ENCODE measurements at places on chromosomes 7 and 10. TPM values are rescaled to one million over a fixed set of nuclear protein-coding genes. Genes with fewer than 3 reads are reported as not detected.
A peak's percentile ranks its signal among the peaks of the same experiment; 100 is the strongest.

- no peaks in the 10 kb centered on the region for H3K36me3 ChIP-seq
- no peaks in the 10 kb centered on the region for H3K4me1 ChIP-seq
- H3K4me3 ChIP-seq: no peak overlapping the region
- no peaks in the 10 kb centered on the region for H3K27me3 ChIP-seq
These were observed 49.6 kb upstream of the UBE3C start for GRCh38 chr7:157089100-157089610.

DNA sequence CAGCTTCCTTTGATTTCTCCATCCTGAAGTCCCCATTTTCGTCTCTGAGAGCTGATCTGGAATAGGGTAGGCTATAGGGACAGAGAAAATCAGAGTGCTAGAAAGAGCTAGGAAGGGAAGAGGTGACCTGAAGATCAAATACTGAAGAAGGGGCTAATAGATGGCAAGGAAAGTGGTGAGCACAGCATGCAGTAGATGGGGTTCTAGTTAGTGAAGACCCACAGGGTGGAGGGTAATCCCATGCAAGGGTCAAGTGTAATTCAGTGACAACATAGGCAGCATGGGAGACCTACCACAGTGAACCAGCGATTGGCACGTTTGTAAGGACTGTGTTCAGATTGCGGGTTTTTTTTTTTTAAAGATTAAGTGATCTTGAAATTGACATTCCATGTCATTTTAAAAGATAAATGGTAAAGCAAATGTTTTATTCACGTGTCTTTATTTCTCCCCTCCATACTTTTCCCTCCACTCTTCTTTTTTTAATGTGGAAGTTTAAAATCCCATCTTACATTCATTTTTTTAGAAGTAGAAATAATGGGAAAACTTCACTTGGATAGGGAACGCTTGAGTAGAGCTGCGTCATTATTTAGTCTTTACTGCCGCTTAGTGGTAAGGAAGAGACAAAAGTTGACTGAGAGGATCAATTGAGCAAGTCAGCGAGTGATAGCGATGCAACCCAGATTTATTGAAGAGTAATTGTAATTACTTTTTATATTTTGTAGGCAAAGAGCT is 21.0 kb upstream of the ABI1 start:
- no peak overlapping the region for H3K27ac ChIP-seq
- no peaks in the 10 kb centered on the region for H3K4me1 ChIP-seq
- no peak overlapping the region for H3K4me3 ChIP-seq
- H3K27me3 ChIP-seq: no peaks in the 10 kb centered on the region
- DNase-seq: peak; percentile 79
- H3K36me3 ChIP-seq: no peaks in the 10 kb centered on the region

Gene CPXM2
- 18.5 TPM for polyA plus RNA-seq

Gene CDK1
- 3.1 TPM for polyA plus RNA-seq

DNA sequence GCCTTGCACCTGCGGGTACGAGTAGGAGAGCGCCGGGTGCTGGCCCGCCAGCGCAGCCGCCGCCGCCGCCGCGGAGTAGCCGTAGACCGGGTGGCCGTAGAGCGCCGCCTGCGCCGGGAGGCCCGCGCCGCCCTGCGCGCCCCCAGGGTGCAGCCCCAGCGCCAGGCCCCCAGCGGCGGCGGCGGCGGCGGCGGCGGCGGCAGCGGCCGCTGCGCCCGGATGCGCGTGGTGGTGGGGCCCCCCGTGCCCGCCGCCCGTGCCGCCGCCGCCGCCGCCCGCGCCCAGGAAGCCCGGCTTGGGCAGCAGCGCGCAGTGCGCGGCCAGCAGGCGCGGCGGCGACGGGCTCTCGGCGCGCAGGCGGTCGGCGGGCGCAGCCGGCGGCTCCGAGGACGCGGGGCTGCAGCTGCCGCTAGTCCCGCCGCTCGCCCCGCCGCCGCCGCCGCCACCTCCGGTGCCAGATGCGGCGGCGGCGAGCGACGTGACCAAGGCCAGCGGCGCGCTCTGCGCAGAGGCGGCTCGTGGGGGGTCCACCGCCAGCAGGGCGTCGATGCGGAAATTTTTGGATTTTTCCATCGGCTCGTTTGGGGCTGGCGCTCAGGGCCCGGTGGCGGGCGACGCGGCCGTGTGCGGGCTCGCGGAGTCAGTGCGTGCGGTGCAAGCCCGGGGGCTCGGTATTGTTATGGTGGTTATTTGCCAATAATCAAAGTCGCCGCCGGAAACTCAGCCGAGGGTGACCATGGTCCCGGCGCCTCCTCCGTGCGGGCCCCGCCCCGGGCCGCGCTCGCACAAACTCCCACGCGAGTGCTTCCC is 480 bp downstream of the MNX1 start:
- no peak overlapping the region for H3K4me3 ChIP-seq
- H3K27me3 ChIP-seq: peaks cover 59% of the 10 kb centered on the region
- no peaks in the 10 kb centered on the region for H3K36me3 ChIP-seq
- no peak overlapping the region for H3K27ac ChIP-seq
- H3K4me1 ChIP-seq: no peaks in the 10 kb centered on the region

Gene BLNK
- 28.5 TPM for polyA plus RNA-seq

DNA sequence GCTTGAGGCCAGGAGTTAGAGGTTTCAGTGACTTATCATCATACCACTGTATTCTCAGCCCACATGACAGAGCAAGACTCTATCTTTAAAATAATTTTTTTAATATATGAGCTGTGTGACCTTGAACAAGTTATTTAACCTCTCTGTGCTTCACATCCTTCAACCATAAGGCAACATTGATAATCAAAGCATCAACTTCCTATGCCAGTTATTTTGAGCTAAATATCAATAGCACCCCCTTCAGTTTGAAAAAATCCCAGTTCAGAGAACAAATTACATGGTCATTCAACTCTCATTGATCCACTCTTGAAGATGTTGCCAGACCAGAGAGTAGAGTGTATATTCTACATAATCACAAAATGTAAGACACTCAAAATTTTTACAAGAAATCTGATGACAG is 53.0 kb downstream of the ASNS start:
- no peaks in the 10 kb centered on the region for H3K36me3 ChIP-seq
- no peak overlapping the region for H3K27ac ChIP-seq

Gene GATA3
- 45.9 TPM for polyA plus RNA-seq

- no peaks in the 10 kb centered on the region for H3K4me1 ChIP-seq
- H3K4me3 ChIP-seq: no peak within 1 kb of the TSS
- H3K36me3 ChIP-seq: no peaks in the 10 kb centered on the region
These were observed at the start of gene CALML5 for GRCh38 chr10:5499493-5500140. CALML5 (minus strand) TSS chr10:5499570; CDS start chr10:5499438, 132 bp downstream.

- no peaks in the 10 kb centered on the region for H3K27me3 ChIP-seq
- H3K4me3 ChIP-seq: no peak overlapping the region
- no peaks in the 10 kb centered on the region for H3K36me3 ChIP-seq
- DNase-seq: no peak
These were observed 186.0 kb downstream of the KIF20B start for GRCh38 chr10:89887406-89887805.

Gene LIPM
- not detected for polyA plus RNA-seq

Gene PRRT4
- not detected for polyA plus RNA-seq

- no peak overlapping the region for H3K4me3 ChIP-seq
- no peaks in the 10 kb centered on the region for H3K4me1 ChIP-seq
- H3K27ac ChIP-seq: no peak overlapping the region
- H3K27me3 ChIP-seq: no peaks in the 10 kb centered on the region
These were observed 96.9 kb downstream of the IQUB start for GRCh38 chr7:123437447-123437995.

- peak; percentile 73 for DNase-seq
- no peaks in the 10 kb centered on the region for H3K36me3 ChIP-seq
- no peak overlapping the region for H3K27ac ChIP-seq
These were observed 1.6 kb downstream of the TAC1 start for GRCh38 chr7:97733276-97734161.

DNA sequence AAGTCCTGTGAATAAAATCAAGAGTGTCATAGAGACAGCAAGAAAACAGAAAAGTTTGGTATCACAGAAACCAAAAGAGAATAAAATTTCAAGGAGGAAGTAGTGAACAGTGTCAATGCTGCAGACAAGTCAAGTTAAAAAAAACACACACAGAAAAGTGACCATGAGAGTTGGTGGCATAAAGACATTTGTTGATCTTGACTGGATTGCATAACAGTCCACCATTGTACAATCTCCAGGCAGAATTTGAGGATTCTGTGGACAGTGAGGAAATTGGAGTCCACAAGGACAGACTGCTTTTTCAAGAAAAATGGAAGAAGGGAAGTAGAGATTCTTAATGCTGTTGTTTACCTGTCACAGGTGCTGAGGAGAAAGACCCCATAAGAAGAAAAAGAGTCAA is 412.5 kb downstream of the PLXDC2 start:
- H3K27ac ChIP-seq: no peak overlapping the region
- no peaks in the 10 kb centered on the region for H3K27me3 ChIP-seq
- H3K36me3 ChIP-seq: no peaks in the 10 kb centered on the region
- DNase-seq: no peak
- H3K4me3 ChIP-seq: no peak overlapping the region
- H3K4me1 ChIP-seq: no peaks in the 10 kb centered on the region

Gene ACBD5
- 22.5 TPM for polyA plus RNA-seq

- no peak overlapping the region for H3K27ac ChIP-seq
- H3K36me3 ChIP-seq: peaks cover 4% of the 10 kb centered on the region
- no peak overlapping the region for H3K4me3 ChIP-seq
- DNase-seq: no peak
These were observed 51.4 kb upstream of the NFKB2 start for GRCh38 chr10:102344067-102344466.

- no peaks in the 10 kb centered on the region for H3K27me3 ChIP-seq
- no peaks in the 10 kb centered on the region for H3K36me3 ChIP-seq
- DNase-seq: no peak
- H3K4me1 ChIP-seq: peaks cover 8% of the 10 kb centered on the region
- no peak overlapping the region for H3K27ac ChIP-seq
These were observed 13.5 kb upstream of the CHST3 start for GRCh38 chr10:71950683-71951082.

Gene RAB19
- 0.82 TPM for polyA plus RNA-seq

GRCh38 chr7:81705206-81705605 is 64.6 kb downstream of the HGF start:
- no peaks in the 10 kb centered on the region for H3K27me3 ChIP-seq
- no peak overlapping the region for H3K4me3 ChIP-seq
- H3K27ac ChIP-seq: no peak overlapping the region
- no peaks in the 10 kb centered on the region for H3K4me1 ChIP-seq
